Activated CD4-positive, alpha-beta T cell treated with anti-CD3 and anti-CD28 coated beads, Interleukin-2, amount 50 U/mL, for 1 hour (primary cell): ENCODE measurements at places on chromosomes 6 and 20.

- DNase-seq: no peak
These were observed 83.1 kb downstream of the KCNQ5 start for GRCh38 chr6:72704979-72705378.

DNA sequence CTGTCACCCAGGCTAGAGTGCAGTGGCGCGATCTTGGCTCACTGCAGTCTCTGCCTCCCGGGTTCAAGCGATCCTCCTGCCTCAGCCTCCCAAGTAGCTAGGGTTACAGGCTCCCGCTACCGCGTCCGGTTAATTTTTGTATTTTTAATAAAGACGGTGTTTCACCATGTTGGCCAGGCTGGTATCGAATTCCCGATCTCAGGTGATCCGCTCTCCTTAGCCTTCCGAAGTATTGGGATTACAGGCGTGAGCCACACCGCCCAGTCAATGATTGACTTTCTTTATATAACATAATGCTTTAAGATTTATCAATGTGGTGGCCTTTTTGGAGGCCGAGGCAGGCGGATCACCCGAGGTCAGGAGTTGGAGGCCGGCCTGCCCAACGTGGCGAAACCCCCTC lies 7.8 kb upstream of the ABT1 start:
- no peak for DNase-seq

GRCh38 chr20:33808388-33808787 lies 2.8 kb upstream of the CHMP4B start:
- no peak for DNase-seq

GRCh38 chr6:10630178-10630577 lies 64.2 kb downstream of the C6orf52 start:
- no peak for DNase-seq

DNA sequence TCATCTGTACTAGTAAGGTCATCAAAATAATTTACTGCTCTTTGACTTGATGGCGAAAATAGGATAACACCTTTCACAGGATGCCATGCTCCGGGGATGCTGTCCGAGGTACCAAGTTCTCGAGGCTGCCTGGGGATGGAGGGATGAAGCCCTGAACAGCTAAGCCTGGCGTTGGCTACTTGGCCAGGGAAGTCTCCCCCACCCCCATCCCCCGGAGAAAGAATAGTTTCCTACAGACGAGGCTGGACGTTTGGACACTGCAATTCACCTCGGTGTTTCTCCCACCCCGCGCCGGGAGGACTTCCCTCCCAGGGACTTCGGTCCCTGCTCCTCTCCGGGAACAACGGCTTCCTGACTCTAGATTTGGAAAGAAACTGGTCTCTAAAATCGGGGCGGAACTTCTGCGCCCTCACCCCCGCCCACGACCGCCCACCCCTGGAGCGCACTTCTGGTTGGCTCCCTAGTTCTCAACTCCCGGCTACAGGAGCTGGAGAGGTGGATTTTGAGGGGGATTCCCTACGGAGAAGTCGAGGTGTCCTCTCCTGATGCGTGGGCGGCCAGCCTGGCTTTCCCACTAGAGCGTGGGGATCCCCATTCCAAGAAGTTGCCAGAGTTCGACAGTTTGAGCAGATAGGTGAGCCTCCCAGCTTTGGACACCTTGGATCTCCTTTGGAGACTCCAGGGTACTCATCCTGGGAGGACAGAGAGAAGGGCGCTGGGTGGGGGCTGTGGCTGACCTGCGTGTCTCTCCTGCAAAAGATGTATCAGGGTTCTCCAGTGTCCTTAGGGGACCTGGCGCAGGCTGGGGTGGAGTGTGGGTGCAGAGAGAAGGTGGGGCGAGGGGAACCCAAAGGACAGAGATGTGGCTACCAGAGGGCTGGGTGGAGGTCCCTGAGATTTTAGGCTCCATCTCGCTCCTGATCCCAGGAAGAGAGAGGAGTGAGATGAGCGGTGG lies 1.1 kb downstream of the PCSK2 start:
- DNase-seq: no peak

DNA sequence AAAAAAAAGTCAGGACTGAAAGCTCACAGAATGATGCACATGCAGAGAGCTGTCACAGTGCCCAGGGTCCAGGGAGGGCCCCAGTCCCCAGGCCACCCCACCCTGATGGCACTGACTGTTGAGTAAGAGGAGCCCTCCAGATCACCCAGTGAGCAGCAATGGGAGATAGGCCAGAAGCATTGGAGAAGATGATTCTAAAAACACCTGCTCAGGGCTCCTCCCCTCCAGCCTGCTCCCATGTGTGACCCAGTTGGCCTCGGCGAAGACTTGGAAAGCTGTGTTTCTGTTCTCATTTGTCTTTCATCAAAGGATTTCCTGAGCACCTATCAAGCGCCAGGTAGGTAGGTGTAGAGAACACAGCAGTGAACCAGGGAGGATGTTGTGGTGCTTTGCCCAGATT lies 43.9 kb upstream of the DSN1 start:
- no peak for DNase-seq

GRCh38 chr20:1396702-1397101 lies 3.8 kb upstream of the FKBP1A start:
- no peak for DNase-seq

- DNase-seq: no peak
These were observed 25.5 kb downstream of the RNF144B start for GRCh38 chr6:18412644-18413043.
